ENCODE measurements at places on chromosomes 12 and 14. TPM values are rescaled to one million over a fixed set of nuclear protein-coding genes. Genes with fewer than 3 reads are reported as not detected.

DNA sequence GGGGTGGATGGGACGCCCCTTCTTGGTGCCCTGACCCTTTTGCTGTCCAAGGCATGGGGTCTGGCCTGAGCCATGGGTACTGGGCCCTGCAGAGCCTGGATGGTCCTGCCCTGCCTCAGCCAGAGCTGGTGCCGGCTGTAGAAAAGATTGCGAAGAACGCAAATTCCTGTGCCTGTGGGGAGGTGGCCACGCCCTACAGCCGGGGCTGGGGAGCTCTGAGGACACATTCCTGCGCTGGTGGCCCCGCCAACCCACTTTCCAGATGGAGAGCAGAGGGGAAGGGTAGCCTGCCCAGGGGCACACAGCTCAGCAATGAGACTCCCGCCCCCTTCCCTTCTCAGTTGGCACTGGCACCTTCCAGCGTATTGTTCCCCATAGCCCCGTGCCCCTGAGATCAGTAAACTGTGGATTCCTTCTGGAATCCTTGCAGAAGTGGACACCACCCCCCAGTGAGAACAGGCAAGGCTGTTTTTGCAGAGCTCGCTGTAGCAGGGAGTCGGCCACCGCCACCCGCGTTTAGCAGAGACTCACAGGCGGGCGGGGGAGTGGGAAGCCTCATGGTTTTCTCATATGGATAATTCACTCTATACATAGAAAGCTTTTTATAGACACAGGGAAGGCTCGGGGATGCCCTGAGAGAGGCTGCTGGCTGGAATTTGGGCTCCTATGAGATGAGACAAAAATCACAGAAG, 8.6 kb downstream of the INF2 start:
- DNase-seq: no peak
- H3K27me3 ChIP-seq: no peaks in the 10 kb centered on the region
- peaks cover 4% of the 10 kb centered on the region for H3K36me3 ChIP-seq
- H3K4me3 ChIP-seq: peak overlapping the region; percentile 11

DNA sequence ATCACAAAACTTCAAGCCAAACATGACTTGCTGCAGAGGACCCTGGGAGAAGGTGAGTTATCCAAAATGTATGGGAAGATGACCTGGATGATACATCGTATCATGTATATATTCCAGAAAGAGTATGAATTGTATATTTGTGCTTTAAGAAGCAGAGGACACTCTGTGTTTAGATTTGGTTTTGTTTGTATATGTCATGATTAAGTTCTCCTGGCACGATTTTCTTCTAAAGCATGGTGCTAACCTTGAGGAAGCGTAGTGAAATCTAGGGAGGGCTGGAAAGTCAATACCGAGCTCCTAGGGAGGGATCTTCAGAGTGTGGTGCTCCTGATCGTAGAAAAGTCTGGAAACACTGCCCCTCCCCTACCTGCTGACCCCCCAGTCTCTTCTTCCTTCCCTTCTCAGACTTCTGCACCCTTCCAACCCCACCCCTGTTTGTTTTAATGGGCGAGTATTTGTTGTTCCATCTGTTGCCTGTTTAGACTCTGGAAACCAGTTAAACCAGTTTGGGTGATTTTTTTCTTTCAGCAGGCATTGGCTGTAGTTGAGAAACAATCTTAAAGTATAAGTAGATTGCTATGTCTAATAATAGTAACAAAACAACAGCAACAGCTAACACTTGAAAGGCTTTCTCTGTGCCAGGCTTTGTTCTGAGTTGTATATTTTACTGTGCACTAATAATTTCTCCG, 141.6 kb downstream of the KICS2 start:
- H3K36me3 ChIP-seq: no peaks in the 10 kb centered on the region
- H3K4me3 ChIP-seq: no peak overlapping the region
- H3K27me3 ChIP-seq: no peaks in the 10 kb centered on the region
- H3K4me1 ChIP-seq: no peaks in the 10 kb centered on the region
- DNase-seq: no peak

- H3K27me3 ChIP-seq: no peaks in the 10 kb centered on the region
- no peak for DNase-seq
- H3K27ac ChIP-seq: no peak overlapping the region
- H3K36me3 ChIP-seq: no peaks in the 10 kb centered on the region
Measured at GRCh38 chr12:102735104-102735503, 181.9 kb downstream of the PAH start.

- no peak overlapping the region for H3K4me3 ChIP-seq
- DNase-seq: no peak
- H3K27me3 ChIP-seq: no peaks in the 10 kb centered on the region
Measured at GRCh38 chr14:104345621-104346462, 207.5 kb downstream of the KIF26A start.

- peaks cover 5% of the 10 kb centered on the region for H3K4me1 ChIP-seq
- no peaks in the 10 kb centered on the region for H3K27me3 ChIP-seq
- DNase-seq: peak; percentile 89
- H3K27ac ChIP-seq: peak overlapping the region; percentile 91
- H3K36me3 ChIP-seq: no peaks in the 10 kb centered on the region
- H3K4me3 ChIP-seq: peak overlapping the region; percentile 86
Measured at GRCh38 chr12:57726151-57726883, 12.2 kb downstream of the AGAP2 start.

DNA sequence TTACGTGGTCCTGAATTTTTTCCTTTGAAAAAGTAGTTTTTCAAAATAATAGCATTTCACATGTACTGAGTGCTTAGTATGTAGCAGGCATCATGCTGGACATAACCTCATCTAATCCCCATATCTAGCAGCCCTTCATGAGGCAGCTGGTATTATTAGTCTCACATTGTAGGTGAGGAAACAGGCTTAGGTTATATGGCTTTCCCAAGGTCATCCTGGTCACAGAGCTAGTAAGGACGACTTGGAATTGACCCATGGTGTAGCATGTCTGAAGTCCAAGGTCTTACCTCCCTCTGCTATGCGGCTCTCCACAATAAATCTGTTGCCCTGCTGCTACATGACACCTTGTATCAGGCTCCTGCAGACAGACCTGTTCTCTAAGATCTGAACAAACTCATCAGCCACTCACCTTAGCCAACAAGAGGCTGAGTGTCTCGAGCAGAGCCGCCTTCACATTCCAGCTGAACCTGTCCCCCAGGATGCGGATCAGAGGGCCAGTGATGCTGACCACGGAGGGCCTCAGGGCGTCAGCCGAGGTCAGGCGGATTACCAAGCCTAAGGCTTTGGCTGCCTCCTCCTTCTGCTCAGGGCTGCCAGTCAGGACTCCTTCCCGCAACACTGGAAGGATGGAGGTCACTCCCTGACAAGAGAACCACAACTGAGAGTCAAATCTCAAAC, 19.7 kb upstream of the RAB35 start:
- H3K36me3 ChIP-seq: peaks cover 33% of the 10 kb centered on the region
- H3K4me3 ChIP-seq: no peak overlapping the region
- H3K4me1 ChIP-seq: no peaks in the 10 kb centered on the region
- H3K27ac ChIP-seq: no peak overlapping the region
- no peak for DNase-seq

DNA sequence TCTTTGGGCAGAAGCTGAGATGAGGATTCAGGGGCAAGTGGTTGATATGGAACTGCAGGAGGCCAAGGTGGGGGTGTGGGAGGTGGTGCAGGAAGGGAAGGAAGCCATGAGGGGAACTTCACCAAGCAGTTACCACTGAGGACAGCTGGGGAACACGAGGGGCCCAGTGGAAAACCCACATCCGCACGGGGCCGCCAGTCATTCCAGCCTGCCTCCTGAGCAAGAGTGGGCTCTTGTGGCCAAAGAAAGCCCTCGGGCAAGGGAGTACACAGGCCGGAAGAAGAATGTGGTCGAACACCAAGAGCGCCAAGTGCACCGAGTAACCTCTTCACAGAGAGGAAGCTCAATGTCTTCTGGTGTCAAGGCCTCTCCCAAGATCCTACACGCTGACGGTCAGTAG, 252.2 kb upstream of the FOXN3 start:
- no peak overlapping the region for H3K27ac ChIP-seq
- H3K4me3 ChIP-seq: no peak overlapping the region
- no peaks in the 10 kb centered on the region for H3K36me3 ChIP-seq
- H3K4me1 ChIP-seq: no peaks in the 10 kb centered on the region
- no peaks in the 10 kb centered on the region for H3K27me3 ChIP-seq

- H3K4me3 ChIP-seq: no peak overlapping the region
- H3K4me1 ChIP-seq: no peaks in the 10 kb centered on the region
- H3K27ac ChIP-seq: no peak overlapping the region
- no peak for DNase-seq
Measured at GRCh38 chr12:112239881-112240280, 114.5 kb downstream of the TRAFD1 start.

DNA sequence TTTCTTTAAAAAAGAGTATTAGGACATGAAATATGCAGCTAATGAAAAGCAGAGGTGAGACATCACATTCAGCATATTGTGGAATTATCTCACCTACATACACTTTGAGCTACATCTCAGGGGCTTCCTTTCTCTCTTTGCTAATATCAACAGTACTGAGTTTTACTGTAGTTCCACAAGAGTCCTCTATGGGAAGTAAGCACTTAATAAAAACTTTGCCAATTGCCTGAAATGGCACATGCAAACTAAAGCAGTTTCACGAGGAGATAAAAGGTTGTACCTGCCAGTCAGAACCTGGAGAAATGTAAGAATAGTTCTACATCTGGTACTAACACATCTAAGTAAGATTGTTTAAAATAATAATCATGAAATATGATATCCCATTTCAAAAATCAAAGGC, 73.5 kb upstream of the GPHB5 start:
- no peaks in the 10 kb centered on the region for H3K27me3 ChIP-seq
- H3K4me1 ChIP-seq: no peaks in the 10 kb centered on the region
- H3K36me3 ChIP-seq: no peaks in the 10 kb centered on the region
- DNase-seq: no peak
- H3K4me3 ChIP-seq: no peak overlapping the region
- no peak overlapping the region for H3K27ac ChIP-seq

- H3K27me3 ChIP-seq: no peaks in the 10 kb centered on the region
- H3K4me3 ChIP-seq: no peak overlapping the region
- no peak for DNase-seq
Measured at GRCh38 chr14:72591391-72591790, 302.5 kb downstream of the DPF3 start.

GRCh38 chr14:52244328-52244727, 23.2 kb upstream of the PTGDR start:
- no peaks in the 10 kb centered on the region for H3K4me1 ChIP-seq
- H3K27me3 ChIP-seq: no peaks in the 10 kb centered on the region
- DNase-seq: no peak

DNA sequence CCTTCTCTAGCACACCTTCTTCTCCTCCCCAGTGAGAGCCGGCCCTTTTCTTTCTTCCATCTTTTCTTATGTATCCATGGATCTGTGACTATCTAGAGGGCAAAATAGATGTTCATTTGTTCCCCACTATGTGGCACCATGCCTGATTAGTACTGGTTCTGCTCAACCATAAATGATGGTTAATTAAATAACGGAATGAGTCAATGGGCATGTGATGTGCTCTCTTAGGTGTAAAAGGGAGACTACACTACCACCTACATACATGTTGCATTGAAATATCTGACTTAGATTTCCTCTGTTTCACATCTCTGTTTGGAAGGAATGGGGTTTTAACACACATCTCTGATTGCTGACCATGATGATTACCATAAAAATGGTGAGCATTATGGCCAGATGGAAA, 116.5 kb downstream of the BTG1 start:
- H3K4me3 ChIP-seq: no peak overlapping the region
- no peaks in the 10 kb centered on the region for H3K27me3 ChIP-seq
- H3K36me3 ChIP-seq: no peaks in the 10 kb centered on the region
- H3K27ac ChIP-seq: peak overlapping the region; percentile 65
- H3K4me1 ChIP-seq: no peaks in the 10 kb centered on the region

GRCh38 chr12:69339999-69340398, 8.2 kb upstream of the LYZ start:
- H3K36me3 ChIP-seq: no peaks in the 10 kb centered on the region
- H3K4me3 ChIP-seq: no peak overlapping the region
- H3K27me3 ChIP-seq: no peaks in the 10 kb centered on the region
- no peak for DNase-seq
- no peaks in the 10 kb centered on the region for H3K4me1 ChIP-seq

- no peak for DNase-seq
- H3K4me1 ChIP-seq: no peaks in the 10 kb centered on the region
- H3K27me3 ChIP-seq: no peaks in the 10 kb centered on the region
- H3K4me3 ChIP-seq: no peak overlapping the region
Measured at GRCh38 chr14:51644217-51644933, 7.3 kb upstream of the FRMD6 start.

GRCh38 chr12:31215518-31216232, 110.3 kb downstream of the SINHCAF start:
- H3K4me3 ChIP-seq: no peak overlapping the region
- no peak overlapping the region for H3K27ac ChIP-seq
- no peaks in the 10 kb centered on the region for H3K36me3 ChIP-seq
- no peak for DNase-seq

GRCh38 chr12:111405859-111406473, at the start of gene SH2B3:
TSS of gene SH2B3 (plus strand) at chr12:111405923. CDS start at chr12:111418146, 12,223 bp downstream.
- H3K27ac ChIP-seq: peak within 1 kb of the TSS; percentile 93
- DNase-seq: no peak
- H3K36me3 ChIP-seq: no peaks in the 10 kb centered on the region
- H3K4me1 ChIP-seq: peaks cover 8% of the 10 kb centered on the region
- no peaks in the 10 kb centered on the region for H3K27me3 ChIP-seq
- H3K4me3 ChIP-seq: peak within 1 kb of the TSS; percentile 68

GRCh38 chr14:88791252-88791621, 1.5 kb downstream of the EML5 start:
- H3K4me3 ChIP-seq: no peak overlapping the region
- no peaks in the 10 kb centered on the region for H3K36me3 ChIP-seq
- no peaks in the 10 kb centered on the region for H3K4me1 ChIP-seq
- H3K27ac ChIP-seq: no peak overlapping the region
- no peak for DNase-seq

DNA sequence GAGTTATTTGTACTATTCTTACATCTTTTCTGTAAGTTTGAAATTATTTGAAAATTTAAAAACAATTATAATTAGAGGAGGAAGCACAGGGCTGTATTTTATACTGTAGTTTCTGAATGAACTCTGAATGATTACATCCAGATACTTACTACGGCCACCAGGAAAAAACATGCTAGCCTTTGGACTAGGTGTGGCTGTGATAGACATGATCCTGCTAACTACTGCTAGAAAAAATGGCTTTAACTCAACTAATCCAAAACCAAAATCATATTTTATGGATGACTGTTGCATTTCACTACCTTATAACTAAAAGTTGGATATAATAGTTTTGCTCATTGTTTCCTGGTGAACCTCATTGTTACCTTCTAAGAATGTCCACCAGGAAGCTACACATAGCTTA, 15.1 kb upstream of the SLC25A3 start:
- DNase-seq: no peak
- H3K4me3 ChIP-seq: no peak overlapping the region
- no peaks in the 10 kb centered on the region for H3K4me1 ChIP-seq
- H3K36me3 ChIP-seq: no peaks in the 10 kb centered on the region
- no peak overlapping the region for H3K27ac ChIP-seq
- no peaks in the 10 kb centered on the region for H3K27me3 ChIP-seq

GRCh38 chr12:50611021-50611744, 106.4 kb downstream of the DIP2B start:
- no peak overlapping the region for H3K4me3 ChIP-seq
- DNase-seq: no peak
- no peak overlapping the region for H3K27ac ChIP-seq
- no peaks in the 10 kb centered on the region for H3K4me1 ChIP-seq

The TMEM229B gene
- 6.0 TPM for total RNA-seq

The SMARCD1 gene
- total RNA-seq: 50.6 TPM

The PLA2G1B gene
- total RNA-seq: not detected

The OR6C2 gene
- total RNA-seq: not detected

The MYRFL gene
- total RNA-seq: not detected

The FKBP11 gene
- 3.7 TPM for total RNA-seq

All from breast epithelium (tissue), 4 donors.